Stimulated activated naive CD4-positive, alpha-beta T cell (primary cell): ENCODE measurements at places on chromosomes 2 and 18.

DNA sequence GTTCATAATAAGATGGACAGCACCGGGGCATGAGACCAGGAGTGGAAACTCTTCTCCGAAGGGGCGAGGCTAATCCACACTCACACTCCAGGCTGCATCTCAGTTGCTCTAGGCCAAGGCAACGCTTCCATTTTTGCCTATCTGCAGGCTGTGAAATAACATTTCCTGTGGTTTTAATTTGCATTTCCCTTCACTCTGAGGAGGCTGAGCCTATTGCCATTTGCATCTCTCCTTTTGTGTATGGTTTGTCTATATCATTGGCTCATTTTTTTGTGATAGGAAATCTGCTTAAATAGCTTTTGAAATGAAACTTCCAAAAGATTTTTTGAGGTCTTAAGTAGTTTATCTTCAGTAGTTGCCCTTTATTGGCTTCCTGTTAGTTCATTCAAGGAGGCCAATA lies 57.6 kb downstream of the TPGS2 start:
- DNase-seq, result no peak

GRCh38 chr18:73766910-73767515 lies 380.6 kb downstream of the FBXO15 start:
- DNase-seq, result no peak

- no peak for DNase-seq
Measured at GRCh38 chr2:124480958-124481357, 455.9 kb downstream of the CNTNAP5 start.

DNA sequence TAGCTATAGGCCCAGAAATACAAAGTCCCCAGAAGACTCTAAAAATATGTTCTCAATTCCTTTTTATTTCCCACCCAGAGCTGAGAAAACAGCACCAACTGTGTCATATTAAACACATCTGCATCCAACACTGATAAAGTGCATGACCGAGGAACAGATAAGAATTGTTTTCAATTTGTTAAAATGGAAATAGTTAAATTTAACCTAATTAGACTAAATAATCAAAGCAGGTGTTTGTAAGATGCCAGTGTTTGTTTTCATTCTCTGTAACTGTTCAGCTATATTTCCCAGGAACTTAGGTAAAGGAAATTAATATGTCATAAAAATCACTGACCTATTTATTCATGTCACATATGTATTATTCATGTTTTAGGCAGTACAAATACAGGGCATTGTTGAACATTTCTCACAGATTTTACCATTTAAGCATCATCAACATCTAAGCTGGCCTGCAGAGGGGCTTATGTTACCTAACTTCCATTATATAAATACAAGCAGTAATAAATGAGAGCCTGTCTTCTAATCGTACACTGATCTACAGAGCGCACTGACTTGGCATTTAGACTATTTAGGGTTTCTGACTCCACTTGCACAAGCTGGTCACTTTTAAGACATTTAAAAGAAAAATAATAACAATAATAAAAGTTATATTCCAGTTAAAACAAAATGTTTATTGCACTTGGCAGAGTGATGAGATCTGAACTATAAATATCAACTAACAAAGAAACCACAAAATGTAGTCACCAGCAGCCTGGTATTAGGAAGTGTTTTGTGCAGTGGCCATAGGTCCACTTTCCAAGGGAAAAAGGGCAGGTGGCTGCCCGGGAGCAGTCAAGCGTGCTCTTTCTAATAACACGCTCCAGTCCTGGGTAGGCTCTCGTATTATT lies 86.6 kb upstream of the ZFP36L2 start:
- no peak for DNase-seq

- no peak for DNase-seq
Measured at GRCh38 chr18:50902797-50903196, 23.9 kb downstream of the ME2 start.

- no peak for DNase-seq
Measured at GRCh38 chr2:73283545-73284295, 558 bp downstream of the FBXO41 start.

- DNase-seq, result no peak
Measured at GRCh38 chr2:172299741-172300140, 127.6 kb upstream of the ITGA6 start.

- no peak for DNase-seq
Measured at GRCh38 chr2:81714817-81715216, 1410.3 kb upstream of the LRRTM1 start.

DNA sequence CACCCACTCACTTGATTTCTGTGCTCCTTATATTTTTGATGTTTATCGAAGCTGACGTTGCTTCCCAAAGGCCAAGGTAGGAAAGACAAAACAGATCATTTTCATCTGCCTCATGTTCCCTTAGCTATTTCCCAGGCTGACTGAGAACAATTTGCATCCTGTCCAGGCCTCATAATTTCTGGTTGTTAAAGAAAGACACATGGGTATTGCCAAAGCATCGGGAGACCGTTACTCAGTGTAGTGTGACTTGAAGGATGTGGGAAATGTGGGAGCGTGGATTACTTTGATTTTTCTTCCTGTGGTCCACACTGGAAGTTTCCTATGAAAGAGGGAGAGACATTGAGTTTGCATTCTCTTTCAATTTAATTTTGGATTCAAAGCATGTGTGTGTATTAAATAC lies 204.6 kb downstream of the TRIB2 start:
- no peak for DNase-seq

DNA sequence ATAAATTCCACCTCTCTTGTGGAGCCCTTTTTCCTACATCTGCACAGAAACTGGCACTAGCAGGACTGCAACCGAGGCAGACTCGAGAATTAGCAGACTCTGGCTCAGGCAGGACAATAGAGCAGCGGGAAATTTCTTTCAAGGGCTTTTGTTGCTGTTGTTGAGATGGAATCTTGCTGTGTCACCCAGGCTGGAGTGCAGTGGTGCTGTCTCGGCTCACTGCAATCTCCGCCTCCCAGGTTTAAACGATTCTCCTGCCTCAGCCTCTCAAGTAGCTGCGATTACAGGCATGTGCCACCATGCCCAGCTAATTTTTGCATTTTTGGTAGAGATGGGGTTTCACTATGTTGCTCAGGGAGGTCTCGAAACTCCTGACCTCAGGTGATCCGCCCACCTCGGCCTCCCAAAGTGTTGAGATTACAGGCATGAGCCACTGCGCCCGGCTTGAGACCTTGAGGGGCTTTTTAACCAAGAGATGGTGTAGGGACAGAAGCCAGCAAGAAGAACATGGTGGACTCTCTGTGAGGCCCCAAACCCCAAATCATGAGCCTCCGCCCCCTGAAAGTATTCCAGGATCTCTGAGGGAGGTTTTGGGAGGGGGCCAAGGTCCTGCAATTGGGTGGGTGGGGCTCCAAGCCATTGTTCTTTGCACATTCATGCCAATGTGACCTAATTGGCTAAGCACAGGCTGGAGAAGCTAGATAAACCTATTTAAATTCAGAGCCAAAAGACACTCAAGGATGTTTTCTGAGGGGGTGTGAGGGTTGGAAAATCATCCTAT lies 68.4 kb upstream of the MSH2 start:
- DNase-seq, result no peak

- DNase-seq, result no peak
Measured at GRCh38 chr2:3073704-3074103, 303.9 kb downstream of the EIPR1 start.

DNA sequence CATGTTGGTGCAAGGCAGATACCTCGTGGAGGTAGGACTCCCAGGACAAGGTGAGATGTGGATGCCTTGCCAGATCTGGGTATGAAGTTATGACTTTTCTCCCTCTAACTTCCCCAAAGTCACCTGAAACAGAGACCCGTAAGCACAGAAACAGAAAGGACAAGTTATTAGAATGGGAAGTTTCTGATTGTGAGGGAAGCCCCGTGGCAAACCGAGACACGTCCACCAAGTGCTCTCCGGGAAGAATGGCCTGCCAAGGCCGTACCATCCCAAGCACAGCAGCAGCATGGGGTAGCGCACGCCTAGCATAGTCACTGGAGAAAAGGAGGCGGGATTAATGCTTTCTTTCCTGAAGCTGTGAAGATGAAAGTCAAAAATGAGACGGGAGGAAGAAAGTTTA lies 110.6 kb downstream of the ZNF532 start:
- no peak for DNase-seq

DNA sequence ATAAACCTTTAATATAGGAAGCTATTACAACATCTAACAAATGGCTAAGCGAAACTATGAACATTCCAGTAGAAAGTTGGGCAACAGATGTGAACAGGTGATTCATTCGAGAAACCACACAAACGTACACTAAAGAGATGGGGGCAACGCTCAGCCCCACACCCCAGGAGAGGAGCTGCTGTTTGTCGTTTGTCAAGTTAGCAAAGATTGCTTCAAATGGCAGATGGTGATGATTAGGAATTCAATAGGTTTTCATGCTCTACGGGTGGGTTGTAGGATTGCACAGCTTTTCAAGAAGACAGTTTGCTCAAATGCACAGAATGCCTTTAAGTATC lies 154.7 kb upstream of the HDAC4 start:
- DNase-seq, result no peak

DNA sequence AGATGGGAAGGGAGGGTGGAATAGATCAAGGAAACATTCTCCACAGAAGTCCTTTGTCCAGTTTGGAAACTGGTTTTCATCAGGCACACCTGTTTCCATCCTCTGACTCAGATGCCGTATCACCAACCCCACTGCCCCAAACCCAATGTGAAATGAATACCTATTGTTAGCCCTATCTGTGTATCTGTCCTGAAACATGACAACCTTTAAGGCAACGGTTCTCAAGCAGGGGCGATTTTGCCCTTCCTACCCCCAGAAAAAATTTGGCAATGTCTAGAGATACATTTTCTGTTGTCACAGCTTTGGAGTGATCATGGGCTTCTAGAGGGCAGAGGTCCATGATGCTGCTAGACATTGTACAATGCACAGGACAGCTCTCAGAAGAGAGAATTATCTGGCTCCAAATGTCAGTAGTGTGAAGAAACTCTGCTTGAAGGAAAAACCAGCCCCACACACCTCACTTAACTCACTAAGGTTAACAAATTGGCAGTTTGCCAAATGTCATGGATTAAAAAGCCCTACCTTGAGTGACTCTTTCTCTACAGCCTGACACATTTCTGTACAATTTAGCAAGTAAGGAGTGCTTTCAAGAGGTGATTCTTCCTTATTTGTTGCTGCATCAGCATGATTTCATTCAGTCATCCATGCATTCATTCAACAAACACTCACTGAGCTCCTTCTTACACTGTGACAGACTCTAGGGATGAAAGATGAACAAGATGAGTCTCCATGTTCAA lies 3.4 kb downstream of the SCTR start:
- no peak for DNase-seq

- no peak for DNase-seq
Measured at GRCh38 chr2:161613161-161613560, 11.1 kb upstream of the SLC4A10 start.

DNA sequence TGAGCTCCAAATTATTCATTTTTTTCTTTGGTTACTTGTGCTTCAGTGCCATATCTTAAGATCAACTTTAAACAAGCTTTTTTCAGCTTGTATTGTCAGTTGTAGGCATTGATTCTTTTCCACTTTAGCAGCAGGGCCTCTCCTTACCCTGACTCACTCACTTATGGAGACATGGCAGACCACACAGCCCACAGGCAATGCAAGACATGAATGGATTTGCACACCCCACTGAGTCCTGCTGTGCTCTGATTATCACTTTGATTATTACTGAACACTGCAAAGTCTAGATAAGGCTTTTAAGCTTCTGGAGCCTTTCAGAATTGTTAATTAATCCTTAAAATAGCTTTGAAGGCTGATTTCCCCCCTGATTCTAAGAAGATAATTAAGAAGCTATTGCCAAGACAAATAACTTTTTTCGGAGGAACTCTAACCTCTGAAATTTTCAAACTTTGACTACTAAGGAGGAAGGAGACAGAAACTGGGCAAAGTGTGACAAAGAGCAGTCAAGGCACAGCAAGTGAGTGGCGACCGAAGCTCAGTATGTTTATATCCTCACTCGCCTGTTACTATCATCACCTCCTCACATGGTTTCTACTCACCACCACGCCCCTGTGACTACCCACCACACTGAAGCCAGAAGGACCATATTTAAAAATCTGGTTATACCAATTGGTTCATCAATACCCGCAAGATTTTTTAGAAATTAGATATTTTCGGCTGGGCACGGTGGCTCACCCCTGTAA lies 43.3 kb downstream of the CACNB4 start:
- DNase-seq, result no peak

GRCh38 chr2:196967116-196967515 lies 40.6 kb upstream of the PGAP1 start:
- DNase-seq, result no peak

DNA sequence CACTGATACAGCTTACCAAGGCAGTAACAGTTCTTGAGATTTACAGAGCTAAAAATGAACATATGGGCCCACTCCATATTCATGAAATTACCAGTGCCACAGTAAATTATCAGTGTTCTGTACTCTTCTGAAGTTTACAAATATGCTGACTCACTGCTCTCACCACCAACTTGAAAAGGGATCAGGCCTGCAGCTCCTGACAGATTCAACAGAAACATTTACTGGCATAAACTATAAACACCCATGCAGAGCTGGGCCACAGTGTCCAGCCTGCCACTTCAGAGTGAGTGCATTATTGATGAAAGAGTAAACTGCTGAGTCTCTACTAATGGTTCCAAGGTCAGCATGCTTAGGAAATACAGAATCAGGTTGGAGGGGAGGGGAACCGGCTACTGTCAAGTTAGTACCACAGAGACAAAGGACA lies 83.1 kb downstream of the FARSB start:
- no peak for DNase-seq
